ENCODE measurements at places on chromosomes 7 and 10. TPM values are rescaled to one million over a fixed set of nuclear protein-coding genes. Genes with fewer than 3 reads are reported as not detected.

PDIA4 gene
- total RNA-seq: 304 TPM

GPR37 gene
- 9.2 TPM for total RNA-seq

ELAPOR2 gene
- 1.3 TPM for total RNA-seq

INMT gene
- total RNA-seq: 1.7 TPM

FFAR4 gene
- total RNA-seq: not detected

GDI2 gene
- total RNA-seq: 396 TPM

EEPD1 gene
- total RNA-seq: 8.1 TPM

CLRN3 gene
- not detected for total RNA-seq

PLXNA4 gene
- under 0.01 TPM for total RNA-seq

STRIP2 gene
- 2.2 TPM for total RNA-seq

MMRN2 gene
- 0.56 TPM for total RNA-seq

TUBAL3 gene
- not detected for total RNA-seq

NACAD gene
- total RNA-seq: 0.56 TPM
